ENCODE measurements at places on chromosomes 5 and 9. TPM values are rescaled to one million over a fixed set of nuclear protein-coding genes. Genes with fewer than 3 reads are reported as not detected.

The SLC46A2 gene
- total RNA-seq: not detected

- H3K4me1 ChIP-seq: no peaks in the 10 kb centered on the region
- no peak overlapping the region for H3K27ac ChIP-seq
- no peaks in the 10 kb centered on the region for H3K36me3 ChIP-seq
- H3K27me3 ChIP-seq: no peaks in the 10 kb centered on the region
Observed at GRCh38 chr9:136614967-136615623, 47.6 kb upstream of the EGFL7 start.

- no peak for DNase-seq
- H3K4me3 ChIP-seq: no peak overlapping the region
- H3K36me3 ChIP-seq: no peaks in the 10 kb centered on the region
- no peaks in the 10 kb centered on the region for H3K4me1 ChIP-seq
- H3K27me3 ChIP-seq: no peaks in the 10 kb centered on the region
- H3K27ac ChIP-seq: no peak overlapping the region
Observed at GRCh38 chr5:124956471-124957029, 210.1 kb upstream of the ZNF608 start.

DNA sequence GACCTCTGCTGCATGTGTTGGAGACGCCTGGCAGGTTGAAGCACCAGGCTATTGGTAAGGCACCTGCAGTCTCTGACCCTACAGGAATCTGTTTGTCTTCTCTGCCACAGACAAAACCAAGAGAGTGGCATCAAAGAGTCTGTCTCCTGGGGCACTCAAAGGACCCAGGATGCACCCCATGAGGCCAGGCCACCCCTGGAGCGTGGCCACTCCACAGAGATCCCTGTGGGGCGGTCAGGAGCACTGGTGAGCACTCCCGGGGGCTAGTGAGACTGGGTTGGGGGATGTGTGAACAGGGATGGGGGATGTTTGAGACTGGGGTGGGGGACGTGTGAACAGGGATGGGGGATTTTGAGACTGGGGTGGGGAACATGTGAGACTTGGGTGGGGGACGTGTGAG lies 240.3 kb downstream of the CACNA1B start:
- H3K4me3 ChIP-seq: no peak overlapping the region
- no peak overlapping the region for H3K27ac ChIP-seq
- no peak for DNase-seq
- H3K36me3 ChIP-seq: no peaks in the 10 kb centered on the region

DNA sequence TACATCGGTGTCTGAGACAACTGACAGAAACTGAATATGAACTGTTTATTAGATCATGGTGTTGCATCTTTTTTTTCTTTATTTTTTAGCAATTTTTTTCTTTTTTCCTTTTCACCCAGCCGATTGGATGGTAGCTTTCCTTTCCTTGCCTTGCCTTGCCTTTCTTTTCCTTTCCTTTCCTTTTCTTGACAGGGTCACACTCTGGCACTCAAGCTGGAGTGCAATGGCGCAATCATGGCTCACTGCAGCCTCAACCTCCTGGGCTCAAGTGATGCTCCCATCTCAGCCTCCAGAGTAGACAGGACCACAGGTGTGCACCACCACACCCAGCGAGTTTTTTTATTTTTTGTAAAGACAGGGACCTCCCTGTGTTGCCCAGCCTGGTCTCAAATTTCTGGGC lies 2.8 kb downstream of the PDE6A start:
- peak overlapping the region; percentile 33 for H3K27ac ChIP-seq
- H3K27me3 ChIP-seq: no peaks in the 10 kb centered on the region
- no peaks in the 10 kb centered on the region for H3K36me3 ChIP-seq
- no peak overlapping the region for H3K4me3 ChIP-seq
- no peak for DNase-seq
- peaks cover 51% of the 10 kb centered on the region for H3K4me1 ChIP-seq

The PLPP7 gene
- 0.98 TPM for total RNA-seq

The MAMDC2 gene
- total RNA-seq: not detected

DNA sequence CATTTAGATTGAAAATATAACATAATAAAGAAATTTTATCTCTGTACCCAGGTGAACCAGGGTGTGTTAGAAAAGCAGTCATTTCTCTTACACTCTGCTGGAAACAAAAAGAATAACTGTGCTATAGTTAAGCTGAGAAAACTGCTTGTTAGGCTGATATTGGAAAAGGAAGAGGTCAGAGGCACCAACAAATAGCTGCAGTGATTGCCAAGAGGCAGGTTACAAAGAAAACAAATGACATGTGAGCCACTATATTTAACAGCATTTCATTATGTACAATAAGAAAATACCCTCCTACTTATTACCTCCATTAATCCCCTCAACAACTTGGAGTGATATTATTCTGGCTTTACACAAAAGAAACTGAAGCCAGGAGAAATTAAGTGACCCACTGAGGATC lies 607.9 kb upstream of the TLE4 start:
- no peak overlapping the region for H3K27ac ChIP-seq
- no peak overlapping the region for H3K4me3 ChIP-seq
- DNase-seq: no peak

- no peak overlapping the region for H3K27ac ChIP-seq
- no peak for DNase-seq
- H3K27me3 ChIP-seq: peaks cover 15% of the 10 kb centered on the region
- no peaks in the 10 kb centered on the region for H3K4me1 ChIP-seq
- H3K4me3 ChIP-seq: no peak overlapping the region
- H3K36me3 ChIP-seq: no peaks in the 10 kb centered on the region
Observed at GRCh38 chr9:132982458-132982857, 4.0 kb downstream of the GFI1B start.

DNA sequence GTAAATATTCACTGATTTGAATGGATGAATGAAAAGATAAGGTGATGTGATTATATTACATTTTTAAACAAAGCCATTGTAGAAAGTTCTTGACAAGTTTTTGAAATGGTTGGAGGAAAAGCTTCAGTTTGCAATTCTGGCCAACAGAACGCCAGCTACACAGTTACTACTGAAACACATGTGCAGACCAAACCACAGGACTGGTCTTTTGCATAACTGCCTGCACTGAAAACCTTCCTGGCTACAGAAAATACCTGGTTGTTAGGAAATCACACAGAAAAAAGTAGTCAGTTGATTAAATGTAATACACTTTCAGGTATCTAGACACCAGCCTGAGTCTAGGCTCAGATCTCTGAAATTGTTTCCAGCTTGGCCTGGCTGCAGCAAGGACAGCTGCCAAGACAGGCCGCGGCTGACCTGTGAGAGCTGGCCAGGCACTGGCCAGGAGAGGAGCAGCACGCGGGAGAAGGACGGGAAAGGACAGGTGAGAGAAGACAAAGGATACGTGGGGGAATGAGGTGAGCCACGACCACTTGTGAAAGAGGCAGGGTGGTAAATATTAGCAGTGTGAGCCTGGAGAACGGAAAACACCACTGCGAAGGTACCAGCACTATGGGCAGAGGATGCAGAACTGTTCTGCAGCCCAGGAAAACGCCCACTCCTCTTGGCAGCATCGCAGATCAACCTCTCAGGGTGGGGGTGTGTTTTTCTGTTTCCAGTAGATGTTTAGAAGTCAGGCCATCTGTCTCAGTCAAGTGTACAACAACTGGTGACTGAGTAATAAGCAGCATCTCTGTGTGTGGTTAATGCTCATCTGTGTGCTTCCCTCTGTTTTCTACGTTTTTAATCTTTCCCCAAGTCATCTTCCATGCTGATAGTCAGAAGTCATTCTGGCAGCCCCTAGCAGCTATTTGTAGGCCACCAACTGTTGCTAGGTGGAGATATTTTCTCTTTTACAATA lies 137.4 kb downstream of the SCAMP1 start:
- no peaks in the 10 kb centered on the region for H3K36me3 ChIP-seq
- no peak for DNase-seq
- H3K27me3 ChIP-seq: no peaks in the 10 kb centered on the region
- peaks cover 14% of the 10 kb centered on the region for H3K4me1 ChIP-seq
- H3K4me3 ChIP-seq: no peak overlapping the region
- no peak overlapping the region for H3K27ac ChIP-seq

The FBLL1 gene
- total RNA-seq: 0.07 TPM

GRCh38 chr9:125561509-125562148 lies 145.4 kb downstream of the MAPKAP1 start:
- H3K4me1 ChIP-seq: no peaks in the 10 kb centered on the region
- H3K36me3 ChIP-seq: no peaks in the 10 kb centered on the region
- no peak overlapping the region for H3K27ac ChIP-seq
- H3K27me3 ChIP-seq: no peaks in the 10 kb centered on the region

The CNTLN gene
- 12.1 TPM for total RNA-seq

The UBE2R2 gene
- total RNA-seq: 20.9 TPM

The HMCN2 gene
- 0.11 TPM for total RNA-seq

DNA sequence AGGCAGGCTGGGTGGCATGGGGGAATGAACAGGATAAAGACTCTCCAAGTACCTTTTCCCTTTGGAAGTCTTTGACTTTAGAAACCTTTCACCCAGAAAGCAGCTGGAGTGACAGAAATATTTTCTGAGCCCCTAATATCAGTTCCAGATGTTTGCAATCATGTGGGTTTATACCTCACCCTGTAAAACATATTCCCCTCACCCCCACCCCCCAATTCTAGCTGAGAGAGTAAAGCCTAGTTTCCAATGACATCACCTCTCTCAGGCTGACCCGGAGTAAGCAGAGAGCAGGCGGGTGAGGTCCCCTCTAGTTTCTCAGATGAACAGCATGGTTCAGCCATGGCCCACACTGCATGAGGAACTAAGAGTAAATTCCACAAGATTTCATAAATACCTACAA lies 82.9 kb upstream of the TRIM32 start:
- H3K27ac ChIP-seq: no peak overlapping the region
- no peaks in the 10 kb centered on the region for H3K36me3 ChIP-seq
- no peaks in the 10 kb centered on the region for H3K4me1 ChIP-seq
- DNase-seq: no peak

GRCh38 chr5:122661496-122662180 lies 113.2 kb upstream of the SNX2 start:
- H3K27ac ChIP-seq: no peak overlapping the region
- no peak for DNase-seq
- no peak overlapping the region for H3K4me3 ChIP-seq
- H3K36me3 ChIP-seq: no peaks in the 10 kb centered on the region
- H3K4me1 ChIP-seq: no peaks in the 10 kb centered on the region

The NKD2 gene
- total RNA-seq: 6.7 TPM

The PCDHGC5 gene
- 0.46 TPM for total RNA-seq

The TXNDC15 gene
- 46.4 TPM for total RNA-seq

The PCDHGA3 gene
- not detected for total RNA-seq

The DNM1 gene
- total RNA-seq: 24.1 TPM

- H3K36me3 ChIP-seq: no peaks in the 10 kb centered on the region
- H3K27me3 ChIP-seq: peaks cover 6% of the 10 kb centered on the region
- H3K27ac ChIP-seq: no peak overlapping the region
- H3K4me3 ChIP-seq: no peak overlapping the region
Observed at GRCh38 chr5:77560677-77561263, 68.7 kb upstream of the WDR41 start.

DNA sequence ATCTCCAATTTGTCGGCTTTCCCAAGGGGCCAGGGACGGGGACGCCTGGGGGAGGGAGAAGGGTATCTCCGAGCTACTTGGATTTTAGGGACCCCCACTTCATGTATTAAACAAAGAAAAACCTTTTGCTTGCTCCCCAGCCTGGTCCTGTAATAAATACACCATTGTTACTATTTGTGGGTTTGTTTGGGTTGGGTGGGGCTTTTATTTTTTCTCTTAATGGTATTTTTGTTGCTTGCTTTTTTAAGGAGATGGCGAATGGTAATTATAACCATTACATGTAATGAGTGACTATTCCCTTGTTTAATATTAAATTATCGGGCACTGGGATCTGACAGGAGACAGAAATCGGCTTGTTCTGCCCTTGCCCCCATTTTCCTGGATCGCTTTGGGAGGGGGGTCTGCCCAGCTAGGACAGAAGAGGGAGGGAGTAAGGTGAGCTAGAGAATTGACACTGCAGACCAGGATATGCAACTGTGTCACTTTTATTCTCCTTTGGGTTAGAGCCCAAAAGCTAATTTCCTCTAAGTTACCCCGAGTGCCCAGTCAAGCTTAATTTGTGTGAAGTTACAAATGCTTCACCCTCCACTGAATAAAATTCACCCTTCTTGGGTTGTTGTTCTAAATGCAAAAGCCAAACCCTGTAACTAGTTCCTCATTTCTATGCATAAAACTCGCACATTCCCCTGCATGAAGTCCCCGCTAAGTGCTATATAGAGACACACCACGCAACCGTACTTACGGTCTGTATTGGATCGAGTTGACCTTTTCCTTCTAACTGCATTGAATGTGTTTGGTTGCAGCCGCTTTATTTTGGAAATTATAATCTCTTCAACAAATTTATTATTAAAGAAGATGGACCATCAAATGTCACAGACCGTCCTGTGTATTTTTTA lies 1.6 kb upstream of the ZNF608 start:
- peaks cover 36% of the 10 kb centered on the region for H3K4me1 ChIP-seq
- peak overlapping the region; percentile 39 for H3K27ac ChIP-seq
- no peaks in the 10 kb centered on the region for H3K36me3 ChIP-seq
- no peaks in the 10 kb centered on the region for H3K27me3 ChIP-seq
- H3K4me3 ChIP-seq: peak overlapping the region; percentile 89

DNA sequence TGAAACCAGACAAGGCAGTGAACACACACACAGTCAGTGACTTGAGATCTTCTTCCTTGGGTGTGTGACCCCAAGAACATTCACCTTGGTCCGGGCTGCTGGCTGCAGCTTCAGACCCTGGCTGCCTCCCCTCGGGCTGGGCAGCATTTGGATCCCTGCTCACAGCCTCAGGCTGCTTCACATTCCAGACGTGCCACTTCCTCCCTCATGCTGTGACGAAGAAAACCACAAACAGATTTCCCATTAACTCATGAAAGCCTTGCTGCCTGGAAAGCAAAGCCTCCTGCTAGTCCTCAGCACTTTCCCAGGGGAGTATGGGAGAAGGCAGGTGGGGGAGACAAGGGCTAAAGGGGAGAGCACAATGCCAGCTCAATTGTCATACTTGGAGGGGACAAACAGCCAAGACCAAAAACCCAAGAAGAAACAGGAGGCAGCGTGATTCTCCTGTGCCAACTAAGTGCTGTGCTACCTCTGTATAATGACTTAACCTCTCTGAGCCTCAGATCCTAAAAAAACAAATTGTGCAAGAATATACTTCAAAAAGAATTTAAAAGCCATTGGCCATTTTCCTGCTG lies 594.6 kb upstream of the BRINP1 start:
- DNase-seq: peak; percentile 40
- H3K4me3 ChIP-seq: no peak overlapping the region
- H3K27me3 ChIP-seq: no peaks in the 10 kb centered on the region
- H3K4me1 ChIP-seq: no peaks in the 10 kb centered on the region
- H3K27ac ChIP-seq: no peak overlapping the region

DNA sequence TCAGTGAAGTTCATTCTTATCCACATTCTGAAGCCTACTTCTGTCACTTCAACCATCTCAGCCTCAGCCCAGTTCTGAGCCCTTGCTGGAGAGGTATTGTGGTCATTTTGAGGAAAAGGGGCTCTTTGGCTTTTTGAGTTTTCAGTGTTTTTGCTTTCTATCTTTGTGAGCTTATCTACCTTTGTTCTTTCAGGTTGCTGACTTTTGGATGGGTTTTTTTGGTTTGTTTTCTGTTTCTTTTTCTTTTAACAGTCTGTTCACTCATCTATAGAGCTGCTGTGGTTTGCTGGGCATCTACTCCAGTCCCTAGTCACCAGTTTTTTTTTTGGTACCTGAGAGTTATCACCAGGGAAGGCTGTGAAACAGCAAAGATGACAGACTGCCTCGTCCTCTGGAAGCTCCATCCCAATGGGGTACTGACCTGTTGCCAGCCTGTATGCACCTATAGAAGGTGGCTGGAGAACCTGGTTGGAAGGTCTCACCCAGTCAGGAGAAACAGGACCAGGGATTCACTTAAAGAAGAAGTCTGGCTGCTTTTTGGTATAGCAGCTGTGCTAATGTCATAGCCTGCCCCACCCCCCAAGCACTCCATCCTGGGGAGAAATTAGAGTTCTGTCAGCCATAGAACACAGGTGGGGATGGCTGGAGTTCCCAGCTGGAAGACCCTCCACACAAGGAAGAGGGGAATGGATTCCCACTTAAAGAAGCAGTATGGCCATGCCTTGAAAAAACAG lies 138.6 kb upstream of the TSLP start:
- H3K27me3 ChIP-seq: no peaks in the 10 kb centered on the region
- no peak for DNase-seq
- H3K36me3 ChIP-seq: no peaks in the 10 kb centered on the region
- H3K4me1 ChIP-seq: no peaks in the 10 kb centered on the region

Data from PC-3 (cell line).